Right ventricle myocardium inferior (tissue), 1 donor: ENCODE measurements at places on chromosomes 1 and 21. TPM values are rescaled to one million over a fixed set of nuclear protein-coding genes. Genes with fewer than 3 reads are reported as not detected.

GRCh38 chr21:36048357-36048756 is 12.0 kb downstream of the SETD4 start:
- no peak for DNase-seq

DNA sequence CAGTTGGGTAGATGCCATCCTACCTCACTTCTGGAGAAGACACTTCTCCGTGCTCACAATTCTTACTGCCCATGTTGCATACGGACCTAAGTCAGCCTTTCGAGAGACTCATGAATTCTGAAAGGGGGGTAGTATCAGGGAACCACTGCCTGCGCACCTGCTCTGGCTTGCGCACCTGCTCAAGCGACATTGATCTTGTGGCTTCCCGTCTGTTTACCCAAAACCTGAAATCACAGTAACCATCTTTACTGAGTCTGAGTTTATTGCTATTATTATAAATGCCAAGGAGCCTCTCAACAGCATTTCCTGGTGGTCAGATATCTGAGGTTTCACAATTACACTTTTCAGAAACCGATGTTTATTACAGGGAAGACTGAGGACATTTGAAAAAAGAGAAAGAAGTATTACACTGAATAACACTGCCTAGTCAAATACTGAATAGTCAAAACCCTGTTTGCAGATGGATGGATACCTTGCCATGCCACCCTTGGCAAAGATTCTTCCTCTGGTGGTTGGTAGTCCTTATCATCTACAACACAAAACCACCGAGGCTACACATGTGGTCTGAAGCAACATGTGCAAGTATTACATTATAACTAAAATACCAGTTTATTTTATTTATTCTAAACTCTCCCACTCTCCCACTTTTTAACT is 208.7 kb downstream of the SIPA1L2 start:
- DNase-seq, result no peak

DNA sequence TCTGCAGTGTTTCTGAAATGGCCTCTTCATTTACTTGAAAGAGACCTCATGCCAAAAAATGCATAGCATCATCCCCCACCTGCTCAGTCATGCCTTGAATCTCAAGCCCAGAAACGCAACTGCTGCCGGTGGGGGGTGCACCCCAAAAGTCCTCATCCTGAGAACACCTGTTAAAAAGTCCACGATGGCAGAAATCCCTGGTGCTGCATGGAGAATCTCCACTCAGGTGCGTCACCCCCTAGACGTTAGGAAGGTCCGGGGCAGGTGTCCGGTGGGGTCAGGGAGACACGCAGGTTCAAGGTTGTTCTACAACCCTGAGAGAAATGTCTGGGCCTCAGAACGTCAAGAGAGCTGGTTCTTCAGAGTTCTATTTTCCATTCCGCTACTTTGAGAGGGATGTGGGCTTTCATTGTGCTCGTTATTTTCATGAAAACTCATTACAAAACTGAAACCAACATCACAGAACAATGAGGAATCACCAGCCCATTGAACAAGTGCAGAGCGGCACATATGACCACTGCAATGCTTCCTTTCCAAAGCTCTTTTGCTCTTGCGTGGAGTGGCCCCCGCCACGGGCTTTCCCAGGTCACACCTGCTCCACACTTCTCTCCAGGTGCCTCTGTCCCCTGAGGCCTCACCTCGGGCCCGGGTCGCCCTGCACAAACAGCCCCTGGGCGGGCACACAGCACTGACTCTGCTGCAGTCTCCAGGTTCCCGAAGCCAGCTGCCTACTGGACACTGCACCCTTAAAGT is 201.9 kb downstream of the TOMM20 start:
- DNase-seq, result no peak

- no peak for DNase-seq
These were observed 1510.3 kb downstream of the AMY1C start for GRCh38 chr1:105260001-105260400.

GRCh38 chr21:41045534-41046268 is 122.3 kb upstream of the BACE2 start:
- no peak for DNase-seq

- no peak for DNase-seq
These were observed 8.7 kb upstream of the ZNF691 start for GRCh38 chr1:42837709-42838108.

DNA sequence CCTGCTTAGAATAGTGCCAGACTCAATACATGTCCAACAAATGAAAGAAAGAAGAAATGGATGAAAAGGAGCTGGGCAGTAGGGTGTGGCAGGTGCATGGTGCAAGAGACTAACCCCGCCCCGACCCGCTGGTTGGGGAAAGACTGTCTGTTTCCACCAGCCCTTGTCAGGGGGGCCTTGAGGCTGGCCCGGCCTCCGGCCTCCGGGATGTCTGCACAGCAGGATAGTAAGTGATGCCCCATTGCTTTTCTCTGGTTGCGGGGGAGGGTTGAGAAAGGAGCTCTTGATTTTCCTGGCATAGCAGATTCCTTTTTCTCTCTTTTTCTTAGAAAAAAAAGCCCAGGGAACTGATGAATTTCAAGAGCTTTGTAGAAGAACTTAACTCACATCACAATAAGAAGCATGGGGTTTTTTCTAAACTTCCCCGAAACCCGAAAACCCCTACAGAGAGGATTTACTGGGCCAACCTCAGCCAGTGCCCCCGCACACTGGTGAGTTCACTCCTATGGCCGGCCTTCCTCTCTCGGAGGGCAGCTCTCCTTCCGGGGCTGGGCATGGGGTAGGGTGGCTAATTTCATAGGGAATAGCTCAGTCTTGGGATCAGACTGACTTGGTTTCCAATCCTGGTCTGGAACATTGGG is 12.5 kb upstream of the TTC22 start:
- DNase-seq, result no peak

GRCh38 chr1:41539418-41539805 is 54.9 kb upstream of the EDN2 start:
- DNase-seq, result no peak

DNA sequence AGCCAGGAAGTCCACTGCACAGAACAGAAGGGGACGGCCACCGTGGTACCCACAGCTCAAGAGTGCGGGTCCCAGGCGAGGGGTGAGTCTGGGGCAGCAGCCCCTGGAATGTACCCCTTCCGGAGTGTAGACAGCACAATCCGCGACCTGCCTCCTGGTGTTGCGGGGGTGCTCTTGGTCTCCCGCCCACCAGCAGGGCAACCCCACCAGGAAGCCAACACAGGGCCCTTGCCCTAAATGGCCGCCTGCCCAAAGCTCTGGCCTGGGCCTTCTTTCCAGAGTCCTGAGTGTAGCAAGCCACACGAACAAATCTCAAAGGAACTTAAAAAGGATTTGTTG is 1.1 kb upstream of the SLC19A1 start:
- peak; percentile 66 for DNase-seq

GRCh38 chr1:214446772-214447556 is 104.4 kb downstream of the PTPN14 start:
- no peak for DNase-seq

- no peak for DNase-seq
These were observed 65.8 kb downstream of the SIK1 start for GRCh38 chr21:43361127-43361492.

GRCh38 chr1:210696709-210697108 is 368.0 kb downstream of the HHAT start:
- no peak for DNase-seq

DNA sequence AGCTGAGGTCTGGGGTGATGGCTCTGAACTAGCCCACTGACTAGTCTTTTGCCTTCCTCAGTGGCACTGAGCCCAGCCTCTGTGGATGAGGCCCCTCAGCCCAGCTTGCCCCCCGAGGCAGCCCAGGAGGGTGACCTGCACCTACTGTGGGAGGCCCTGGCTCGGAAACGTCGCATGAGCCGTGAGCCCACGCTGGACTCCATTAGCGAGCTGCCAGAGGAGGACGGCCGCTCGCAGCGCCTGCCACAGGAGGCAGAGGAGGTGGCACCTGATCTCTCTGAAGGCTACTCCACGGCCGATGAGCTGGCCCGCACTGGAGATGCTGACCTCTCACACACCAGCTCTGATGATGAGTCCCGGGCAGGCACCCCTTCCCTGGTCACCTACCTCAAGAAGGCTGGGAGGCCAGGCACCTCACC is 87.8 kb downstream of the TRIM11 start:
- DNase-seq, result no peak

- DNase-seq, result no peak
These were observed 44.6 kb downstream of the MAN1C1 start for GRCh38 chr1:25661043-25661815.

- no peak for DNase-seq
These were observed 50.5 kb downstream of the COL6A1 start for GRCh38 chr21:46032100-46032499.

- DNase-seq, result peak; percentile 89
These were observed 705 bp upstream of the SLC50A1 start for GRCh38 chr1:155134880-155135414.

- no peak for DNase-seq
These were observed 29.4 kb downstream of the MIER1 start for GRCh38 chr1:66954208-66954607.

DNA sequence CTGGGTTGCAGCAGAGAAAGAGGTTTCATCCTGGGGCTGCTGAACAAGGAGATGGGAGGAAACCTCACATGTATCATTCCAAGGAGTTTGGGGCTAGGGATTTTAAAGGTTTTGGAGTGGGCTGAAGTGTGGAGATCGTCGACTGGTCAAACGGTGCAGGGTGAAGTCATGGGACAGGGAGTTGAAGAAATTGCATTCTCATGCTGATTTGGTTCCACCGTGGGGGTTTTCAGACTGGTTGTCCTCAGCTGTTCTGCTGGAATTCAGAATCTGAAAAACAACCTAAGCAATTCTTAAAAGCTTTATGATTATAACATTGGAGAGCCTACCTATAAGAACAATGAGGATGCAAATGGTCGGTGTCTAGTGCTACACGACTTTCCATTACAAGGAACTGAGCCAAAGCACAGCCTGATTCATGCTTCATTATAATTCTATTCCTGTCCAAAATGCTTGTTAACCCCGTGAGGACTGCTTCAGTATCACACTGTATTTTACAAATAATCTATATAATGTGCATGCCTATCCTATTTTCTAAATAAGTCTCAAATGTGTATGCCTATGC is 242.7 kb downstream of the TM2D1 start:
- DNase-seq, result no peak

- DNase-seq, result no peak
These were observed 86.7 kb downstream of the S1PR1 start for GRCh38 chr1:101323535-101323934.

DNA sequence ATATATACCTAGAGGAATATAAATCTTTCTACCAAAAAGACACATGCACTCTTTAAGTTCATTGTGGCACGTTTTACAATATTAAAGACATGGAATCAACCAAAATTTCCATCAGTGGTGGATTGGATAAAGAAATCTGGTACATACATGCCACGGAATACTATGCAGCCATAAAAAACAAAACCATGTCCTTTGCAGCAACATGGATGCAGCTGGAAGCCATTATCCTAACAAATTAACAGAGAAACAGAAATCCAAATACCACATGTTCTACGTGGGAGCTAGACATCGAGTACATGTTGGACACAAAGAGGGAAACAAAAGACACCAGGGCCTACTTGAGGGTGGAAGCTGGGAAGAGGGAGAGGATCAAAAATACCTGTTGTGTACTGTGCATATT is 33.0 kb upstream of the B3GALT2 start:
- DNase-seq, result no peak

GRCh38 chr1:56578138-56578962 is 1.0 kb downstream of the PLPP3 start:
- peak; percentile 87 for DNase-seq

DNA sequence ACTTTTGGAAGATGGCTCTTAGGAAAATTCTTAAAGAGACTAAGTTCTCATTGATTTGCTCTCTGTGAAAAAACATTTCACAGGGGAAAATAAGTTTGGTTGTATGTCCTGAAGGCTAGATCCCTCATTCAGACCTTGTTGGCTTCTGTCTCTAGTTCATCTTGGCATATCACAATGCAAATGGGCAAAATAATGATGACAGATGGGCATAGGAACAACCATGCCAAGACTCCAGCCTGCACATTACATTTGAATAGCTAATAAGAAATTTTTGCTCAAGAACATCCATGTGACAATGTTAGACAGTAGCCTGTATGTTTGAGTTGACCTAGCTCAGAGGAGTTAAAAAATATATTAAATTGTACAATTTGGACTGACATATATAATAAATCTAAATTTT is 292.9 kb downstream of the PLA2G4A start:
- DNase-seq, result no peak

DNA sequence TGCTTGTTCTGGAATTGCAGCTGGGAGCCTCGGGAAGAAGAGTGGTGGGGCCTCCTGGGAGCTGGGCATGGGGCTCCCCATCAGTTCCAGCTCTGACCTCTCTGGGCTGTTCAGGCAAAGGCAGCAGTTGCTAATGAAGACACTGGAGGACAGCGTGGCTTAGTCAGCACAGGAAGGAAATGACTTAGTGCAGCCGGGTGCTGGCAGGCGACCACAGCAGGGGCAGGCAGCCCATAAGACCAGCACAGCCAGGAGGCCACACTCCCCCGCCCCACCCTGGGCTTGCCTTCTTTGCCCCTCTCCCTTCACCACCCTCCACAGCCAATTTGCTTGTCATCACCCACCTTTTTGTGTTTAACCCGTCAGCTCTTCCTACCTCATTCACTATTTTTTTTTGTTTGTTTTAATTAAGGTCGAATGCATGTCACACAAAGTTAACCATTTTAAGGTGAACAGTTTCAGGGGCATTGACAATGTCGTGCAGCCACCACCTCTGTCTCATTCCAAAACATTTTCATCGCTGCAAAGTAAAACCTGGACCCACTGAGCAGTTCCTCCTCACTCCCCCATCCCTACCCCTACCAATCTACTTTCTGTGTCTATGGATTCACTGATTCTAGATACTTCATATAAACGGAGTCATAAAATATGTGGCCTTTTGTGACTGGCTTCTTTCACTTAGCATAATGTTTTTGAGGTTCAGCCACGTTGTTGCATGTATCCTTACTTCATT is 10.9 kb downstream of the OLIG2 start:
- DNase-seq, result no peak

DNA sequence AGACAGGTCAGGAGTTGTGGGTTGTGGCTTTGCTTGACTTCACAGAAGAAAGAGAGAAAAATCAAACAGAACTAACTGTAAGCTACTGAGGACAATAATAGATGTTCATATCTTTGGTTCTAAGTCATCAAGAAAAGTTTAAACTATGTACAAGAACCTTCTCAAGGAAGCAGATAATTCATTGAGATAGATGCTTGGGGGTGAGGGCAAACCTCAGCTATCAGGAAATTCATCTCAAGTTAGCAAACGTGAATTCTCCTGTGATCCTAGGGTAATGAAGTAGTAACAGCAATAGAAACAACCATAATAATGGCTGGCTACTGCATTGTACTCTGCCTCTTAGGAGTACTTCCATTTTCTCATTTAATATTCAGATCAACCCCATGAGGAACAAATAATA is 506.2 kb downstream of the PLPP3 start:
- no peak for DNase-seq

GRCh38 chr21:33116676-33117075 is 46.7 kb downstream of the OLIG1 start:
- no peak for DNase-seq

- DNase-seq, result peak; percentile 80
These were observed 21.5 kb upstream of the LEFTY2 start for GRCh38 chr1:225962440-225962975.

CDCA8 gene
- 0.60 TPM for total RNA-seq

C1orf185 gene
- total RNA-seq, result not detected

E2F2 gene
- 0.76 TPM for total RNA-seq

OR2T11 gene
- total RNA-seq, result not detected

CFHR2 gene
- not detected for total RNA-seq

NBPF4 gene
- total RNA-seq, result not detected

SPOCD1 gene
- not detected for total RNA-seq

LIN28A gene
- not detected for total RNA-seq

HES5 gene
- 1.3 TPM for total RNA-seq
